ENCODE measurements at places on chromosomes 12 and 14. TPM values are rescaled to one million over a fixed set of nuclear protein-coding genes. Genes with fewer than 3 reads are reported as not detected.

The KRT79 gene
- total RNA-seq, result not detected

The SLC38A6 gene
- 8.8 TPM for total RNA-seq

The PPHLN1 gene
- 98.2 TPM for total RNA-seq

The CBLN3 gene
- 1.5 TPM for total RNA-seq

GRCh38 chr14:91963465-91963864 lies 16.0 kb upstream of the FBLN5 start:
- no peak for DNase-seq

DNA sequence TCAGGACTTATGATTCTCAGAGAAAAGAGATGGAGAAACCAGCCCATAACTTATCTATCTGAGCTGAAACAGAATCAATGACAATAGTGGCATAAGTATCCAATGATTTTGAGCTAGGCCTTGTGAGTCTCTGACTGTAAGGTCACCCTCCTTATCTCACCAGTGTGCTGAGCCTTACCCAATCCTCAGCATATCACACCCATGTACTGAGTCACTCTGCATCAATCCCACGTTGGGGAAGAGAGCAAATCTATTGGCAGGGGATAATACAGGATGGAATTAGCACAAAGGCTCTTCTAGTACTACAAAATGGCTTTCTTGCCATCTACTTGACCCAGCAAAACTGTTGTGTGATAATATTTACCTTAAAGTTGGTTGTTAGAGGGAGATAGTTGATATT lies 997.8 kb downstream of the NRXN3 start:
- no peak for DNase-seq

GRCh38 chr12:122336015-122336946 lies 70.0 kb upstream of the VPS33A start:
- DNase-seq, result peak; percentile 69

DNA sequence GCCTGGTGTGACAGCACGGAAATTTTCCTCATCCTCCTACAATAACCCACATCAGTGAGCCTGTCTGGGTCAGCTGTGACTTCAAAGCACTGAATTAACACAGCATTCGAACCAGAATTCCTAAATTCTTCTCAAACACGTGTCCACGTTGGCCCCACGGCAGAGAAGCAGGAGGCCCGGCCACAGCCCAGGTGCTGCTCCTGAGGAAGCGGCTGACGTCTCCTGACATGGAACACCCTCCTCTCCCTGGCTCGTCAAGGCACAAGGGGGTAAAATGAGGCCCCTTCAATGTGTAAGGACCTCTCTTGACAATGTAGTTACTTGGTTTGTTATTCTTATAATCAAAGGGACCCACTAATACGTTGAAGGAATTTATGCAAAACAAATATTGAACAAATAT lies 156.3 kb upstream of the GSC start:
- no peak for DNase-seq

- no peak for DNase-seq
These were observed 19.3 kb upstream of the TMEM120B start for GRCh38 chr12:121693155-121693687.

DNA sequence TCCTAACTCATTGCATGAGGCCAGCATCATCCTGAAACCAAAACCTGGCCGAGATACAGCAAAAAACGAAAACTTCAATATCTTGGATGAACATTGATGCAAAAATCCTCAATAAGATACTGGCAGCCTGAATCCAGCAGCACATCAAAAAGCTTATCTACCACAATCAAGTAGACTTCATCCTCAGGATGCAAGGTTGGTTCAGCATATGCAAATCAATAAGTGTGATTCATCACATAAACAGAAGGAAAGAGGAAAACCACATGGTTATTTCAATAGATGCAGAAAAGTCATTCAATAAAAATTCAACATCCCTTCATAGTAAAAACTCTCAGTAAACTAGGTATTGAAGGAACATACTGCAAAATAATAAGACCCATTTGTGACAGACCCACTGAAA lies 56.5 kb upstream of the PPFIA2 start:
- no peak for DNase-seq

- DNase-seq, result peak; percentile 47
These were observed 108.2 kb upstream of the SLC38A4 start for GRCh38 chr12:46933947-46934346.

Measured in natural killer cell (primary cell).